ENCODE measurements at places on chromosomes 5 and 9.

DNA sequence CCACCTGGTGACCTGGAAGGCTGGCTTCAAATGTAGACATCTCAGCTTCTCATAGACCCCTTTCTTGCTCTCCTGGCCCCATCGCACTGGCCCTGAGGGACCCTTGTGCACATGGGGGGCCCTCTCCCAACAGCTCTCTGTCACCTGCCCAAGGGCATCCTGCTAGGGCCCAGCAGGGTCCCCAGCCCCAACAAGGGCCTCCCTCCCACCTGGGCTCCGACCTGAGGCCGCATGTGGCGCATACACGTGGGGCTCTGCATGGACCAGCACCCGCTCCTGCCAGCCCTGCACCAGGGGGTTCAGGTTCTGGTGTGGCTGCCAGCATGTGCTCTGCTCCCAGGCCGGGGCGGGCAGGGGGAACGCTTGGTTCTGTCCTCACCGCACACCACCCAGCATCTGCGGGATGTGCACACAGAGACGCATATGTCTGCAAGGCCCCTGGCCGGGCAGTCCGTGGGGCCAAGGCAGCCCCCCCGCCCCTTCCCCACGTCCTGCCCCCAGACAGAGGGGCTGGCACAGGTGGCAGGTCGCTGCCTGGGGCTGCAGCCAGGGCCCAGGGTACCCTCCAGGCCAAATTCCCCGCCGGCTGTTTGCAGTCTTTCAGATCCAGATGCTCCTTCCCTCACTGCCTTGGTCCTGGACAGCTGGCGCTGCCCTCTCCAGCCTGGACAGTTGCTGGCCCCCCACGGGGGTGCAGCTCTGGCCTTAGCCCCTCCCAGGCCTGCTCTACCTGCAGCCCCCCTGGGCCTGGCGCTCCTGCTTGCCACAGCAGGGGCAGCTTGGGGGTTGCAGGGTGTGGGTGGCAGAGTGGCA lies 17.9 kb upstream of the NRARP start:
- no peak for DNase-seq

- no peak for DNase-seq
Measured at GRCh38 chr9:80878556-80878955, 810.8 kb downstream of the TLE1 start.

GRCh38 chr9:92294297-92294676 lies 790 bp upstream of the IARS1 start:
- DNase-seq, result no peak

GRCh38 chr5:149439899-149440542 lies 60.9 kb upstream of the IL17B start:
- DNase-seq, result no peak

DNA sequence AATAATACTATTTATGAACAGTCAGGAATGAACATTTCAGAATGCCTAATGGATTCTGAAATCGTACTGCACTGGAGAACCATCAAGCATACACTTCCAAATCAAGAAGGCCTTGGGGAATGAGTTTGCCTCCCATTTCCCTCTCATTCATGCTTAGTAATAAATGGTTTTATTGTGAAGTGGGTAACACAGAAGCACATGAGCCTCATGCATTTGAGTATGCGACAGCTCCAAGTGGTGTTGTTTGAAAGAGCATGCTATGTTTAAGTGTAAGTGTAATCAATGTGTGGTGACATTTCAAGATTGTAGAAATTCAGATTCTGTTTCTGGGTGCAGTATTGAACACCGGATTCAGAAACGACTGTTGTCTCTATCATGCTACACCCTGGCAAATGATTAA lies 60.0 kb downstream of the SGCD start:
- no peak for DNase-seq

GRCh38 chr5:84724683-84725082 lies 340.0 kb upstream of the EDIL3 start:
- DNase-seq, result no peak

- DNase-seq, result no peak
Measured at GRCh38 chr5:180527659-180528058, 33.5 kb downstream of the CNOT6 start.

DNA sequence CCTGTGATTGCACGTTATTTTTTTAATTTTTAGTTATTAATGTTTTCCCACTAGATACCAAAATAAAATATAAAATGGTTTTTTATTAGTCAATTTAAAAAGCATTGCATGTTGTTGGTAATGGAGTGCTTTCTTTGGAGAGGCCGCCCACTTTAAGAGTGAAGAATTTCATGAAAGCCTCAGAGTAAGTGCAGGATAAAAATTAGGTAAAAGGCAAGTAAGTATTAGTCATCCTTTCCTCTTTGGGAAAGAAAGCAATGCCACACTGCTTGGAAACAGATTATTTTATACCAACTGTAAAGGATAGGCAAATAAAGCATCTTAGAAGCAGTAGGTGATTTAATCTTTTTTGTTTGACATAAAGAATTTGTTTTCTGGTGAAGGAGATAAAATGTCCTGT lies 62.9 kb downstream of the HSD17B4 start:
- no peak for DNase-seq

DNA sequence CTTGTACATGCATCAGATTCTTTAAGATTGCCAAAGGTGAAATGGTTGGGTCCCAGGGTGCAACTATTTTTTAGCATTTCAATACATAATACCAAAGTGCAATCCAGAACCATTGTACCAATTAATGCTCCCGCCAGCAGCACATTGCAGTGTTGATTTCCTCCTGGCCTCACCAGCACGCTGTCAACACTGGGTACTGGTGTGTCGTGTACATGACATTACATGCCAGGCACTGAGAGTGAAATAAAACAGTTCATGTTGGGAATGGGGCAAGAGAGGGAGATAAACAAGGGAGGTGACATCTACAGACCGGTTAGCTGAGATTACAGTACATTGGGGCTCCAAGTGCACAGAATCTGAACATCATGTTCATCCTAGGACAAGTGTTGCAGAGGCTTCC lies 37.8 kb downstream of the HMGCS1 start:
- no peak for DNase-seq

DNA sequence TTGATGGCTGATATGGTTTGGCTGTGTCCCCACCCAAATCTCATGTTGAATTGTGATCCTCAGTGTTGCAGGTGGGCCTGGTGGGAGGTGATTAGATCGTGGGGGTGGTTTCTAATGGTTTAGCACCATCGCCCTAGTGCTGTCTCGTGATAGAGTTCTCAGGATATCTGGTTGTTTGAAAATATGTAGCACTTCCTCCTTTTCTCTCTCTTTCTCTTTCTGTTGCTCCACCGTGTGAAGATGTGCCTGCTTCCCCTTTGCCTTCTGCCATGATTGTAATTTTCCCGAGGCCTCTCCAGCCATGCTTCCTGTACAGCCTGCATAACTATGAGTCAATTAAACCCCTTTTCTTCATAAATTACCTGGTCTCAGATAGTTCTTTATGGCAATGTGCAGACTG lies 111.6 kb downstream of the SREK1 start:
- DNase-seq, result no peak

GRCh38 chr9:72149231-72149975 lies at the start of gene GDA:
Gene GDA, plus strand, starts transcription at chr9:72149440. Its CDS starts 120 bp downstream, at chr9:72149560.
- no peak for DNase-seq
